ENCODE measurements at places on chromosomes 7 and 10.
A peak's percentile ranks its signal among the peaks of the same experiment; 100 is the strongest.

DNA sequence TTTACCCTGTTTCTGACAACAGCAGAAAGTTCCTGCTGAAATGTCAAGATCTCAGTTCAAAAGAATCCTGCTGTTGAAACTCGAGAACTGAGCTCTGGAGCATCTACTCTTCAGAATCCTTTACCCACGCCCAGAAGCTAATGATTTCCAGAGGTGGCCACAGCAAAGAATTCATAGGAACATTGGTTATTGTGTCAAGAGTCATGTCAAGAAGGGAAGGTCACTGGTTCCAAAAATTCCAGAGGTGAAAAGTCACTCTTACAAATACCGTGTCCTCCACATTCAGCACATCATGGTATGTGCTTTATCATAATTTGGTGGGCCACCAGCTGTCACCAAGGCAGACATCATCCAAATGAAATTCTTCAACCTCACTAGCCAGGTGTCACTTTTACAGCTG lies 394.4 kb upstream of the NPVF start:
- DNase-seq, result peak; percentile 45

- no peak for DNase-seq
These were observed 21.0 kb downstream of the HPS6 start for GRCh38 chr10:102086196-102086595.

DNA sequence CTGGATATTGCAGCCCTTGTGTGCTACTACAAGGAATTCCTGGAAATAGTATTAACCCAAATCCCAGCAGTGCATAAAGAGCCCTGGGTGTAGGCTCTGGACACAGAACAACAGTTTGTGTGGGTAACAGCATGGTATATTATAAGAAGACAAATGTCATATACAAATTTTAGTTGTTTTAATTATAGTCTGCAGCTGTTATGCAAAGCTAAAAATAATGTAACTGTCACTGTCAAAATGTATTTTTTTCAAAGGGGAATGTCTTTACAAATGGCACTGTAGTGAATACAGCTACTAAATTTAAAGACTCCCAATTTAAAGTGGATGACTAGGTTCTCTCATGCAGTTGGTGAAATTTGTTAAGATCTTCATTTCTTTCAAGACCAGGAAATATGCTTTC lies 339.0 kb downstream of the GPR37 start:
- no peak for DNase-seq

GRCh38 chr7:37342688-37343471 lies 105.8 kb downstream of the ELMO1 start:
- DNase-seq, result no peak

GRCh38 chr10:14826076-14826829 lies 11.6 kb downstream of the CDNF start:
- no peak for DNase-seq

DNA sequence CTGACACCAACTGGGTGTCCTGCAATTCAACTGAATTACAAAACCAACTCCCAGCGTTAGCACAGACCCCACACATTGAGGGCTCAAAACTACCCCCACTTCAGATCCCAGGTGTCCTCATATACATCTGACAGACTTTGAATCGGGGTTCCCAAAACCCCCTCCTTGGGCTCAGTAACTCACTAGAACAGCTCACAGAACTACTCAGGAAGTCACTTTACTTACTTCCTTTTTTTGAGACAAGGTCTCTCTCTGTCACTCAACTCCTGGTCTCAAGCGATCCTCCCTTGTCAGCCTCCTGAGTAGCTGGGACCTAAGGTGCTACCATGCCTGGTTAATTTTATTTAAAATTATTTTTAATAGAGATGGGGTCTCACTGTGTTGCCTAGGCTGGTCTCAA lies 456.0 kb downstream of the SDK1 start:
- no peak for DNase-seq

DNA sequence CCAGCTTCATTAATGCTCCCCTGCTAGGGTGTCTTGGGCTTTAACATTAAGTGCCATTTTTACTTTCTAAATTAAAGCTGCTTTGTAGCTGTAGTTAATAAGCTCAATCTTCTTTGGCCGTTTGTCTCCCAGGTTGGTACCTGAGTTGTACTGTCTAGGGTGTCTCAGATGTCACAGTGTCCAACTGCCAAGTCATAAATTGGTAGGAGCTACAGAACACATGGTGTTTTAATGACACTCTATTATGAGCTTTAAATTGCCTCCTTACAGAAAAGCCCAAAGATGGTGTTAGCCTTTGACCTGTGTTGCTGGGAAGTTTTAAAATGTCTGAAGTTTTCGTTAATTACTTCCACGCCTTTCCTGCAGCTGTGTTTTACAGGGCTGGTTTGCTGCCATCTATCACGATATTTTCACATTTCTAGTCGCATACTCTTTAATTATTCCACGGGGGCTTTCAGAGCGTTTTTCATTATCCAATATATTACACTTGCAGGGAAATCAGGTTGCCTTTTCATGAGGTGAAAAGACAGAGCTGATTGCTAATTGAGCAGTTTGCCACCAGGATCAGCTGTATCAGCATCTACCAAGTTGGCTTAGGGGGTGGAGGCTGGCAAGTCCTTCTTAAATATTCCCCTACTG lies 247.8 kb upstream of the PLPP4 start:
- no peak for DNase-seq

- DNase-seq, result no peak
These were observed 53.9 kb downstream of the SYPL1 start for GRCh38 chr7:106057962-106058927.

- no peak for DNase-seq
These were observed 29.3 kb upstream of the CROT start for GRCh38 chr7:87316097-87316700.

DNA sequence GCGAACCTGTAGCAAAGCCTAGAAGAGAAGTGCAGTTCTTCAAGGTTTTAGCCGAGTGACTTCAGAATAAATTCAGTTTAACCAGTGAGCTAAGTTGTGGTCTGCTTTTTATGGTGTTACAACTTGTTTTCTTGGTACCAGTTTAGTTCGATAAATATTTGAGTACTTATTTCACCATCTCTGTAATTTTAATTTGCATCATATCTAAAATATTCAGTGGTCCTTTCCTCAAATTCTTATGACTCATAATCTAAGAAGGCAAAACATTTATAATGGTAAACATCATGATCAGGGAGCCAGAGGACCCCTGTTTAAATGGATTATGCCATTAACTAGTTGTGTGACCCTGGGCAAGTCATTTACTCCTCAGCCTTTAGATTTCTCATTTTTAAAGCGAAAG lies 4.1 kb upstream of the BMPER start:
- peak; percentile 71 for DNase-seq

DNA sequence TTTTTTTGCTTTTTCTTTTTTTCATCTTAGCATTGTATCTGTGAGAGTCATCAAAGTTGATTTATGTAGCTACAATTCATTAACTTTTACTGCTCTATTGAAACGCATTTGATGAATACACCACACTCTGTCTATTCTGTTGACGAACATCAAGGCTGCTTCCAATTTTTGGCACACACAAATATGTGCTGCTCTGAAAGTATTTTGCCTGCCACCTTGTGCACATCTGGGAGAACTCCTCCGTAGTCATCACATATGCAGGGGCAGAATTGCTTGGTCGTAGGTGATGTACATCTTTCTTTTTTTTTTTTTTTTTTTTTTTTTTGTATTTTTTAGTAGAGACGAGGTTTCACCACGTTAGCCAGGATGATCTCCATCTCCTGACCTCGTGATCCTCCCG lies 796.8 kb downstream of the KCNMA1 start:
- no peak for DNase-seq

GRCh38 chr7:55086413-55087201 lies 67.8 kb downstream of the EGFR start:
- DNase-seq, result peak; percentile 91

DNA sequence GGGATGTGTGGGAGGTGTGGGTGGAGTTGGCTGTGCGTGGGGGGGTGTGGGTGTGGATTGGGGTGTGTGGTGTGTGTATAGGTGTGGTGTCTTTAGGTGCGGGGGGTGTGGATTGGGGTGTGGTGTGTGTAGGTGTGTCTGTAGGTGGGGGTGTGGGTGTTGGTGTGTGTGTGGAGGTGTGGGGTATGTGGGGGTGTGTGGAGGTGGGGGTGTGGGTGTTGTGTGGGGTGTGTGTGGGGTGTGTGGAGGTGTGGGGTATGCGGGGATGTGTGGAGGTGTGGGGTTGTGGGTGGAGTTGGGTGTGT lies 33.9 kb downstream of the SPDYE17 start:
- no peak for DNase-seq

DNA sequence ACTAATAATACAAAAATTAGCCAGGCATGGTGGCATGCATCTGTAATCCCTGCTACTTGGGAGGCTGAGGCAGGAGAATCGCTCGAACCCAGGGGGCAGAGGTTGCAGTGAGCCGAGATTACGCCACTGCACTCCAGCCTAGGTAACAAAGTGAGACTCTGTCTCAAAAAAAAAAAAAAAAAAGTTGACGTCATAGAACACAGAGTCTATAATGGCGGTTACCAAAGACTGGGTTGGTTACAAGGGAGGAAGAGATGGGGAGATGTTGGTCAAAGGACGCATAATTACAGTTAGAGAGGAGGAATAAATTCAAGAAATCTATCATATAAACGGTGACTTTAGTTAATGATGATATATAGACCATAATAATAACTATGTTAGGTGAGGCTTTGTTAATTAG lies 309.7 kb upstream of the HGF start:
- no peak for DNase-seq

- DNase-seq, result peak; percentile 67
These were observed 440.8 kb downstream of the HTR7 start for GRCh38 chr10:90417029-90417428.

GRCh38 chr10:3537518-3537917 lies 247.5 kb downstream of the KLF6 start:
- peak; percentile 15 for DNase-seq

All from fibroblast of skin of scalp (primary cell).